ENCODE measurements at places on chromosomes 6 and 20.
A peak's percentile ranks its signal among the peaks of the same experiment; 100 is the strongest.

DNA sequence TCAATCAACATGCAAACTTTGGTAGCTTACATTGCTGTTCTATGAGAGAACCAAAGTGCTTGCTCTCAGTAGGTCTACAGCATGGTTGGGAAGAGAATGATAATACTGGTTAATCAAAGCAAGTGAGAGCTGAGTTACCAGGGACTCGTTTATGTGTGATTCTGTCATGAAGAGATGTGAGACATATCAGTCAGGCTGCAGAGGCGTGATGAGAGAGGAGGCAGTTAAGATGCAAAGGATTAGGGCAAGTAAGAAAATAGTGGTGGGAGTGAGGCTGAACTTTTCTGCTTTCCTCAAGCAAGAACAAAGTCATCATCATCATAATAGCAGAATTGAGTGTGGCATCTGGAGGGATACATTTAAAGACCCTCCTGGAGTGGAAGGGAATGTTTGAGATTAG is 86.5 kb downstream of the RPS12 start:
- no peak for DNase-seq

DNA sequence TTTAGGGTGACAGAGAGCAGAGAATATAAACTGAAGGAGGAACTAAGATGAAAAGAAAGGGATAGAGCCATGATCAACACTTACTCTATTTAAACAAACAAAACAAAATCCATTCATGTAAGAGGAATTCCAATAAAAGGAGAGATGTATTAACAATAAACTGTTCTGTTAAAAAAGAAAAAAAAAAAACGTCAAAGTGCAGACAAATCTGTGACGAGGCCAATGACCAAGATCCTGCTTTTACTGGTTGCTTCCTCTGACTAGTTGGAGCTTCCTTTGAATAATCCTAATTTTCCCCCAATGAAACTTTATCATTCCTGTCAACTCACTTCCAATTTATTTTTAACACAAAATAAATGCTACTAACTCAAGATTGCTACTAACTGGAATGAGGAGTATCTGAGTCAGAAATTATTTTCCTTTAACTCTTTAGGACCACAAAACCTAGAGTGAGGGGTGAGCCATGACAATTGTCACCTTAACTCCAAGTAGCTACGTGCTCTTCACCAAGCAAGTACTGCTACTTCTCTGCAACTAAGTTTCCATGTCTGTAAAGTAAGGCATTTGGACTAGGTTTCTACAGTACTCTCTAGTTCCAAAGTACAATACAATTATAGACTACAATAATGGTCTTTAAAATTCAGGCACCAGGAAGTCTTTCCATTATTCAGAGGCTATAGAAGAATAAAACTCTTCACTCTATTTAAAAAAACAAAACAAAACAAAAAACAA is 152.0 kb downstream of the PTPRK start:
- no peak for DNase-seq

DNA sequence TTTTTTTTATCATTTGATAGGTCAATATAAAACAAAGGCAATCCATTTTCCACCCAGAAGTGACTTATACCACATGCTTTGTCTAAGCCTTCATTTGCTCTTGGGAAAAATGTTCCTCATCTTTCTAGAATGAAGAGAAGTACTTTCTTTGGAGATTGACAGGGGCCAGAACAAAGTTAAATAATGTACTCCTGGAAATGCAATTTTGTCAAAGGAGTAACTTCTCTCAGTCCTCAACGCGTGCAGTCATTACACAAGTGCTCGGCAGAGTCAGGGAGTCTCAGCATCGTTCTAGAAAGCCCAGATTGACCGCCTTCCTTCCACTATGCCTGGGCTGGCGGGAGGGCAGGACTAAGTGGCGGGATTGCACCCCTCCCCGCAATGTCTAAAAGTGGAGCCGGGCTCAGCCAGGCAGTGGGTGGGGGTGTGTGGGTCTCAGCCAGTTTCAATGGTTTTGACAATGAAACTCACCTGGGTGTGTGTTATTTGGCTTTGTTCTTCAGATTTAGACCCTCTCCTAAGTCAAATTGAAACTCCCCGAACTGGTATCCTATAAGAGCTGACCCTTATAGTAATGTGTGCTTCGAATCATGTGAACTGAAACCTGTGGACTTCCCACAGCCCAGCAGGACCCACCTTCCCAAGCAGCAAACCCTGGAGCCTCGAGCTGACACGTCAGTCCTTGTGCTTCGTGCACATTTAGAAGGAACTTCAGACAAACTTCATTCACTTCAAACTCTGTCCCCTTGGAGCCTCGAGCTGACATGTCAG is 63.2 kb upstream of the DUSP22 start:
- no peak for DNase-seq

GRCh38 chr6:161415302-161415855 is 141.5 kb upstream of the AGPAT4 start:
- no peak for DNase-seq

- no peak for DNase-seq
These were observed 31.0 kb downstream of the POM121L2 start for GRCh38 chr6:27281105-27281539.

DNA sequence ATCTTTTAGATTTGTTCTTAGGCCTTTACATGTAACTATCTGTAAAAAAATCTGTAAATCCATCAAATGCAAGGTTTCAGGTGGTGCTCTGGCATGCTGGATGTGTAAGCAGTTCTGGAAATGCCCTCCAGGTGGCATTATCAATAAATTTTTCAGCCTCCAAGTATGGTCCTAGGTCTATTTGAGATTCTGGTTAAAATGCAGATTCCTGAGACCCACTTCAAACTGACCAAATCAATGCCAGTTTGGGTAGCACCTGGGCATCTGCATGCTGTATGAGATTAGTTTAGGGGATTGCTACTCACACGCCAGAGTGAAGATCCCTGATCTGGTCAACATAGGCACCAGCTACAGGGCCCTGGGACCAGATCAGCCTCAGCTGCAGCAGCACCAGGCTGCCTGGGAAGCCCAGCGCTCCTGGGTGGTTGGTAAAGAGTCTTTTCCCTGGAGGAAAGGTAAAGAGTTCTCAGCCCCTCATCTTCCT is 507.3 kb upstream of the CITED2 start:
- peak; percentile 28 for DNase-seq

GRCh38 chr6:37792457-37793033 is 27.0 kb upstream of the ZFAND3 start:
- no peak for DNase-seq

GRCh38 chr6:148771212-148771601 is 24.4 kb downstream of the UST start:
- DNase-seq = no peak

DNA sequence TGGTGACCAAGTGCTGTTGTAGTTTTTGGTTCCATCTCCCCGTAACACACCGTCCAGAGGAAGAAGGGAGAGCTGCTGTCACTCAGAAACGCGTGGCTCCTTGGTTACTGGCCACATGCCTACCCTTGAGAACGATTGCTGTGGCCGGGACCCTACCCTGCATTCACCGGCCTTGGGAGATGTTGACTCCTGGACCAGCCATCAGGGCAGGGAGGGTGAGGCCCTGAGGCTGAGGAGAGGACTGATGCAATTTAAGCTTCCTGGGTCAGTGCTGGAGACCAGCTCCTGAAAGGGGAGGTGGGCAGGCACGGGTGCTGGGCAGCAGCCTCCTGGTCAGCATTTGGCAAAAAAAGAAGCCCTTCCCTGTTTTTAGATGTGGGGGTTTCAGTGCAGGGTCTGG is 31.5 kb downstream of the ERMARD start:
- DNase-seq = no peak

GRCh38 chr6:49713346-49713745 is at the start of gene CRISP2:
TSS of gene CRISP2 (minus strand) at chr6:49713543. CDS start at chr6:49709196, 4,347 bp downstream.
- DNase-seq = no peak

DNA sequence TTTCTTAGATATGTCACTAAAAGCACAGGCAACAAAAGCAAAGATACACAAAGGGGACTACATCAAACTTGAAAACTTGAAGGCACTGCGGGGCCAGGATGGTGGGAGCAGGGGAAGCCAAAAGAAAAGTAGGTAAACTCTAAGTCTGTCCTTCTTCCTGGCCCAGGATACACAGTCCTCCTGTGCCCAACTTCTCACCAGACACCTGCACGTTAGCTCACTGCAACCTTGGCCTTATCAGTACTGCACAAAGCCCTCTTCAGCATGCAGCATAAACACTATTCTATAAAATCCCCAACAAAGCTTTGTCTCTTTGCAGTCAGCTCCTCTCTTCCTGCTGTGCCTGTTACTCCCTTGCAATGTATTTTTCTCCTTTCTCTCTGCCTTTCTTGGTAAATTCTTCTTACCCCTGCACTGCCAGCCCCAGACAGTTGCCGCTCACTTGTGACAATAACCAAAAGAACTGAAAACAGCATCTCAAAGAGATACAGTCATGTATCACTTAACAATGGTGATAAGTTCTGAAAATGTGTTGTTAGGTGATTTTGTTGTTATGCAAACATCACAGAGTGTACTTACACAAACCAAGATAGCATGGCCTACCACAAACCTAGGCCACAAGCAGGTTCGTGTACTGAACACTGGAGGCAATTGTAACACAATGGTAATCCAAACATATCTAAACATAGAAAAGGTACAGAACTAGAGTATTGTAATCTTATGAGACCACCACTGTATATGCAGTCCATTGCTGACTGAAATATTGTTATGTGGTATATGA is 51.2 kb downstream of the NINL start:
- no peak for DNase-seq

DNA sequence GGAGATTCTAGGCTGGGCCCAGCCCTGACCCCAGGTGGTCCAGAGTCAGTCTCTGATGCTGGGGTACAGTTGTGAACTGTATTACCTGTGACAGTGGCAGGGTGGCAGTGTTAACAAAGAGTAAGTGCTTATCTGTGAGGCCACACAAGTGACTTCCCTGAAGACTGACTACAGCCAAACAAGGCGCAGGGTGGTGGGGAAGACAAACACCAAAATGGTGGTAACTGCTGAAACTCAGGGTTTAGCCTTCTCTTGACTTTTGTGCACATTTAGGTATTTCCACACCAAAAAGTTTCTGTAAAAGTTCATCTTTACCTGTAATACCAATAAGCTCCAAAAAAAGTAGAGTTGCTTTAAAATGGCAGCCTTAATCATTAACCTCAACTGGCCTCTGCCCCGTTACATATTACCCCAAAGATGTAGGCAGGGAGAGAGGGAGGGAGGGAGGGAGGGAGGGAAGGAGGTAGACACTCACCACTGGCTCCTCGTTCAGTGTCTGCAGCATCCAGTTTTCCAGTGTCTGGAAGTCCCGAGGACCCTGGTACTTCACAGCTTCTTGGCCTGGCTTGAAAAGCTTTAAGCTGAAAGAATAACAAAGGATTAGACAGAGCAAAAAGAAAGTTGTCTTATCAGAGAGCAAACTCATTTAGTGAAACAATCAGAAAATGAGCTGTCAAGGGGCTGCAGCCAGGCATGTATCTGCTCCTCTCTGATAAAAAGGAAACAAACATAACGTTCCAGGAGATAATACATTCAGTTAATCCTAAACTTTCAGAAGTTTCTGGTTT is 11.3 kb downstream of the TXNDC5 start:
- DNase-seq = no peak

DNA sequence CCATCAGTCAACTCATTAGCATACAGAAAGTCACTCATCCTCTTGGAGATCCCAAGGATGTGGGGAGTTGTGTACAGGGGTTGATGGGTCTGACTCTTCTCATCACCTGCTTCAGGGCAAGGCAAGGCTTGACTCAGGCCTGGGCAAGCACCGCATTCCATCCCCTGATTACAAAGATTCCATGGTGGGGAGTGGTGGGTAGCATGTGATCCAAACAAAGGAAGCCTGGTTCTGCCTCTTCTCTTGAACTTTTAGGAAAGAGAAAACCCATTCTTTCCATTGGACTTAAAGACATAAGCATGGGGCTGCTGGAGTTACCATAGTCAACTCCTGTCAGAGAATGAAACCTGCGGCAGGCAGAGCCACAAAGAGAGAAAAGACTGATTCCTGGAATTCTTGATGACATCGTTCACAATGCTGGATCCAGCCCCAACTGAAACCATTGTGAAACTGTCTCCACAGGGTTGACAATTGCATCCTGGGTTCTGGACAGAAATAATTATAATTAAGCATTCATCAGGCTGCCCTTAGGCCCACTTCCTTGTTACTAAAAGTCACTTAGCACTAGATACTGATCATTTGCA is 235.8 kb upstream of the KCNG1 start:
- DNase-seq = no peak

GRCh38 chr6:54094786-54095185 is 16.5 kb upstream of the MLIP start:
- DNase-seq = no peak

GRCh38 chr20:19631410-19631809 is 126.6 kb upstream of the RIN2 start:
- DNase-seq = no peak

DNA sequence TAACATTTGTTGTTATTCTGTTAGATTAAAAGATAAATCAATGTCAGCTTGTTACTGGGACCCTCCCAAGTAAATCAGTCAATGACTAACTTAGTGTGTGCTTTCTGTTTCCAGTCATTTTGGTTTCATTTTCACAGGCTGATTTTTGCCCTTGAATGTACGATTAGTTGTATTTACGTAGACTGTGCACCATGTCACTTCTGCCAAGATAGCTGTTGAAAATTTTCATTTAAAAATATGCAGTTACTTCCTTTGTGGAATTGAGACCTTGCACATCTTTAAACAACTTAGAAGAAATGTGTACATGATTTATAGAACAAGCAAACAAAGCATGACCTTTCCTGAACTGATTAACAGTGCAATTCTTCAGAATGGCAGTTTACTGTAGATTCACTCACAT is 944.8 kb upstream of the CITED2 start:
- no peak for DNase-seq

DNA sequence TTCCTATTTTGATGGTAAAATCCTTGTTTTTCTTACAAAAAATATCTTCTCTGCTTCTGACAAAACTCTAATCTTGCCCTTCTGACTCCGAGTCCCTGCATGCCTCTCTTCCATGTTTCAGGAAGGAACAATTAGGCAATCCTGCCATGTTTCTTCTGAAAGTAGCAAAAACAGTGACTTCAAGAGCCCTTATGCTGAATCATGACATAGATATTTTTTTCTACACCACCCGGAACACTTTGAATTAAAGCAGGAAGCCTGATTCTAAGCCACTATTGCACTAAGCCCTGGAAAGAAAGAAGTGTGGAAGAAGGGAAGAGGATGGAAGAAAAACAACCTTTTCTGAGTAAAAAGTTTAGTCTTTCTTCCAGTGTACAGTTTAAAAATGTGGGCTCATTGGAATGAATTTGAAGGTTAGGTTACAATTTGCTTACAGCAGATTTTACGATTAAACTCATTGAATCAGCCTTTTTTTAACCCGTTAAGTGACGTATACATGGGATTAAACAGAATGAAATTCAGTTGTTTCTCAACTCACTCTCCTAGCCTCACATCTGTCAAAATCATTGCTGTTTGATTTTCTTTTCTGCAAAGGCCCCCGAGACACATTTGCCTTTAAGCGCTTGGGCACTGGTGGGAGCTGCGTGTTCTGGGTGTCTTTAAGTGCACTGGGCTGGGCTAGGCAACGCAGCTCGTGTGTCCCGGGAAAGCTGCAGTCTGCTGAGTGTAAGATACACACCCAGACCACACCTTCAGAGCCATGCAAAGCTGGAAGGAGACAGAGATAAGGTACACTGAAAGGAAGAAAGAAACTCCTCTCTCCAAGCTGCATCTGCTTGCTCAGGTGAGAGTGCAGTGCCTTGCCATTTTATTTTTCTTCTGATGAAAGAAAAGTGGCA is 159.4 kb upstream of the CITED2 start:
- peak; percentile 29 for DNase-seq

GRCh38 chr20:47349365-47350180 is 6.9 kb downstream of the ZMYND8 start:
- no peak for DNase-seq

GRCh38 chr20:5191829-5192569 is 65.2 kb downstream of the CDS2 start:
- no peak for DNase-seq
